Ecto neural progenitor cell (in vitro differentiated cells): ENCODE measurements at places on chromosomes 5 and 9.

- DNase-seq = no peak
Measured at GRCh38 chr9:69922646-69923045, 102.0 kb downstream of the CFAP95 start.

- DNase-seq = no peak
Measured at GRCh38 chr5:123520677-123521247, 8.8 kb downstream of the CSNK1G3 start.

DNA sequence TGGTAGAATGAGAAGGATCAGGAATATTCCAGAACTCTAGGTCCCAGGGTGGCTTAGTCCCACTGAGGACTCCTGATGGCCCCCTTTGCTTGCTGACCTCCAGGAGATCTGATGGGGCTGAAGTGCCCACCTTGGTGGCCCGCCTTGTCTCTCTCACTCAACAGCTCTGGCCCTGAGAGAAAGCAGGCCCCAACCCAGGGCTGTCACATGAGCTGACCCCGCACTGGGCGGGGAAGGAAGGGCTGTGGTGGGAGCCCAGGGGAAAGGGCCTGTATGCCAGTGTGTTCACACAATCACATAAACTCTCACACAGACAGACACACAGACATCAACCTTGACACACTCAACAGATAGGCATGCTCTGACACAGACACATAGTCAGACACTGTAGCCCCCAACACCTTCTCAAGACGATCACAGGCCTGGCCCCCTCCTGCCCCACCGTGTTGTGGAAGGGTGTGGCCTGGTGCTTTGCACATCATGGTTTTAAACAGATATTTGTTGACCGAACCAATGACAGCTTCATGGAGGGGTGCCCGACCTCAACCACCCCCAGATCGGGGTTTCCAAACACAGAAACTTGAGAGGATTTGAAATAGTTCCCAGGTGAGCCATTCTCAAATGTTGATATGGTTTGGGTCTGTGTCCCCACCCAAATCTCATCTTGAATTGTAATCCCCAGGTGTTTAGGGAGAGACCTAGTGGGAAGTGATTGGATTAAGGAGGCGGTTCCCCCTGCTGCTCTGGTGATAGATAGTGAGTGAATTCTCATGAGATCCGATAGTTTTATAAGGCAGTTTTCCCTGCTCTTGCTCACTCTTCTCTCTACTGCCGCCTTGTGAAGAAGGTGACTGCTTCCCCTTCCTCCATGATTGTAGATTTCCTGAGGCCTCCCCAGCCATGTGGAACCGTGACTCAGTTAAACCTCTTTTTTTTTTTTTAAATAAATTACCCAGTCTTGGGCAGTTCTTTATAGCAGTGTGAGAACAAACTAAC is 48.5 kb upstream of the HAND1 start:
- no peak for DNase-seq

DNA sequence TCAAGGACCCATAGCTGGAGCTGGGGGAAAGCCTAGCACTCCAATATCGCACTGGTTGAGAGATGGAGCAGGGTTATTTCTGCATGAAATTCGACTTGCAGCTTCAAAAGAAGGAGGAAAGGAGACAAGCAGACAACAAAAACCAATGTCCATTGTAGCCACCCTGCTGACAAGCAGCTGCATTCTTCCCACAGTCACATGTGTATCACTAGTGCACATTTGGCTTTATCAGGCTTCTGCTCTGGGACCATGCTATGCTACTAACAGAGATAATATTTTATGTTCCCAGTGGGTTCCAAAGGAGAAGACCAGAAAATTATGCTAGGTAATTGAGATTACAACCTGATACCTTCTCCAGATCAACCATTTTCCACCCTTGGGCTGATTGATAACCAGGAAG is 59.7 kb downstream of the MFAP3 start:
- no peak for DNase-seq

DNA sequence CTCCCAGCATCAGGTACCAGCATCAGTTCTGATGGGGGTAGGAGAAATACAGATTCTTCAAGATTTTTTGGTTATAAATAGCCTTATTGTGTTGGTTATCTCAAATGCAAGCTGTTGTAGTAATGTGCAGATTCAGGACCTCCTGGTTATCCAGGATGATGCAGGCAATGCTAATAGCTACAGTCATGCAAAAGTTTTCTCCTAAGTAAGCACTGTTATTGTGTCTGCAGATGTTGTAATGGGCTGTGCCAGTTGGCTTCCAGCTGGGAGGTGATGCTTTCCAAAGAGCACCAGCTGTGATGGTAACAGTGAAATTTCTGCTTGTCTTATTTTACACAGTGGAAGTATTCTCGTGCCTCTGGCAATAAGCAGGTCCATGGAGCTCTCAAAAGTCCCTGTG is 719.2 kb upstream of the CTNND2 start:
- no peak for DNase-seq

DNA sequence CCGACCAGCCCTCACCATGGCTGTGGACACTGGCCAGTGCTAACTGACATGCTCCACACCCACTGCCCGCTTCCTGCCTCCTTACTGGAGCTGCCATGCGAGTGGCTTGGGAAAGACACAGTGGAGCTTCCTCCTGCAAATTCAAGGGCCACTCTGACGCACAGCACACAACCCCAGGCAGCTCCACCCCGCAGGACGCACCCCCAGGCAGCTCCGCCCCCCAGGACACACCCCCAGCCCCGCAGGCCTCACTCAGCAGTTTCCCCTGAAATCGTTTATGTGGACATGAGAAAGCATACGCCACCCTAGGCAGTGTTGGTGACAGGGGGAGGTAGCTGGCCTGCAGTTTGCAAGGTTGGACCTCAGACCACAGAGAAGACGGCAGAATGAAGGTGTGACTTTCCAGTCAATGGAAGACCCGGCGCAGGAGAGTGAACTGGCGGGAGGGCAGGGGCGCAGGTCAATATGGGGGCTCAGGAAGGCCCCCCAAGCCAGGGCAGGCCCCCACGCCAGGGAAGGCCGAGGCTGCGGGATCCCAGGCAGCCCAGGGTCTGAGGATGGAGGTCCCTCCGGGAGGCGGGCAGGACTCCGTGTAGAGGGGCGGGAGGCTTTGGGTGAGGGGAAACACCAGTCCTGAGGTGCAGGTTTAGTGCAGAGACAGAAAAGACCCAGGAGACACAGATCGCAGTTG is 21.6 kb downstream of the LPCAT1 start:
- DNase-seq = no peak

GRCh38 chr9:87428659-87429058 is 69.0 kb upstream of the DAPK1 start:
- no peak for DNase-seq

GRCh38 chr5:89946508-89946907 is 463.0 kb downstream of the CETN3 start:
- no peak for DNase-seq

GRCh38 chr5:154541553-154541952 is 63.5 kb upstream of the HAND1 start:
- no peak for DNase-seq

GRCh38 chr5:4089087-4089486 is 493.5 kb downstream of the IRX1 start:
- DNase-seq = no peak

DNA sequence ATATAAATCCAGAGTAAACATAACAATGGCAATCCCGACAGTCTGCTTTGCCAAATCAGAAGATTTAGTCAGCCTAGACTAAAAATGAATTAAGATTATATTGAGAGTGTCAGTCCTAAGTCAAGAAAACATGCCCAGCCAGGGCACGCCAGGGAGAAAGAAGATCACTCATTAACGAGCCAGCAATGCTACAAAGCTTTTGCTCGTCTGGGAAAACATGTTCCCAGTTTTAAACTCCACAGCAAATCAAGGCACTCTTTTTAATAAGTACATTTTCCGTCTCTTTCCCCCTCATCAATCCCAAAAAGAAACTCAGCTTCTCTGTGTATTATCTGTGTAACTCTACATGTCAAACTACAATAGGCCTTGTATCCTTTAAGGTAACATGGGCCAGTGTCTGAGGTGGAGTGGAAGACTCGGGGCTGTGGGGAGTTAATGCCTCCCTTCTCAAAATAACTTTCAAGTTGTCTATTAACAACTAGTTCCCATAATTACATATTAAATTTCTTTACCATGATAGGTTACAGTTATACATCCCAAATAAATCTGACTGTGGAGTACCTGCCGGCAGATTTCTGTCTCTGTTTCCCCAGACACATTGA is 40.9 kb downstream of the NFIB start:
- no peak for DNase-seq

GRCh38 chr5:24621792-24622191 is 23.0 kb downstream of the CDH10 start:
- DNase-seq = no peak

- no peak for DNase-seq
Measured at GRCh38 chr5:156481741-156482140, 154.8 kb downstream of the SGCD start.

GRCh38 chr5:7000310-7000709 is 287.1 kb downstream of the TENT4A start:
- no peak for DNase-seq

DNA sequence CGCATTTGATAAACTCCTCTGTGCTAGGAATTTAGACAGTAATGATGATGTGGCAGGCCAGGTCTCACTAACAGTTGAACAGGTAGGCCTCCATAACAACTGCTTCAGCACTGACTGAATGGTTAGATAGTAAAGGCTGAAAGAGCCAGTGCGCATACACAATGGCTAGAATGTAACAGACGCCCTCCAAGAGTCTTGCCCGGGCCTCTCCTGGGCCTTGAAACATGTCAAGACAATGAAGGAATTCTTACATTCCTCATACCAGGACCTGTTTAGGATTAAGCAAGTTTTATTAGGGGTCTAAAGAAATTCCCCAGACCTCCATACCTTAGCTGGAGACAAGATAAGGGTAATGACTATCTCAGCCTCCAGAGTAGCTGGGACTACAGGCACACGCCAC is 6.7 kb upstream of the BICD2 start:
- no peak for DNase-seq

DNA sequence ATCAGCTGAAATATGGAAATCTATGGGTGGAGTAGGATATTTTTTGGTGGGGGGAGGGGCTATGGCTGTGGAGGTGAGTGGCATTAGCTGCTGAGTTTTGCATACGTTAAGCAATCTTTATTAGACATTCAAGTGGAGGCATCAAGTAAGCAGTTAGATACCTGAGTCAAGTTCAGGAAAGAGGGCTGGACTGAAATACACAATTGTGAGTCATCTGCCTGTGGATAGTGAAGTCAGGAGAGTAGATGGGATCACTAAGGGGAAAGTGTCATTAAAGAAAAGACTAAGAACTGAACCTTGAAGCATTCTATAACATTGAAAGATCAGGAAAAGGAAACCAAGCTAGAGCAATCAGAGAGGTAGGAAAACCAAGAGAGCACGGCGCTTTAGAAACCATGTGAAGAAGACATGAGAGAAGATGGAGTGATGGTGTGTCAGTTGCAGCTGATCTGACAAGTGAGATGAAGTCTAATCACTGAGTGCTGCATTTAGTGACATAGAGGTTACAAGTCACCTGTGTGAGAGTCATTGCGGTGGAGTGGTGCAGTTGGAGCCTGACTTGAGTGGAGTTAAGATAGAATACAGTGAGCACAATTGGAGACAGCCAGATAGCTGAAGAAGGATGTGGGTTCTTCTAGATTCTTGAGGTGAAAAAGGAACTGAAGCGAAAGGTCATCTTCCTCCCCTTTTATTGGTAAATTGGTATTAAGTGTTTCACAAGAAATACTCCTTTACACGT is 88.7 kb downstream of the PIP5K1B start:
- no peak for DNase-seq

- no peak for DNase-seq
Measured at GRCh38 chr9:29822458-29822857, 2249.2 kb upstream of the C9orf72 start.

DNA sequence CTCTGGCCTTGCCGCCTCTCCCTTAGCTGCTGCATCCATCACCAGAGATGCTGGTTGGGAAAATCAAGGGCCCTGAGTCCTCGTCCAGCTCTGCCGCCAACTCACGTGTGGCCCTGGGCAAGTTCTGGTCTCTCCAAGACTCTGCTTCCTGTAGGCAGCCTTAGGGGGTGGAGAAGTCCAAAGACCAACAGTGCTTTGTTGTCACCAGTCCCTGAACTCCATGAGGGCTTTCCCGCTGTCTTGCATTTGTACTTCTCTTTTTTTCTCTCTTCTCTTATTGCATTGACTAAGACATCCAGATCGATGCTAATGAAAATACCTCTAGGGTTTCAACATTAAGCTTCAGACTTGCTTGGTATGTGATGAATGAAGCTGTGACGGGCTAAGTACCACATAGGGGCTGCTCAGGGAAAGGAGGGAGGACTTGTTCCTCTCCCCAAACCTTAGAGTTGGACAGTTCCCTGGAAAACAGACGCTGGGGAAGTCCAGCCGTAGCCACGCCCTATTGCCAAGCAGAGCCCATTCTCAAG is 63.7 kb upstream of the STXBP1 start:
- no peak for DNase-seq

DNA sequence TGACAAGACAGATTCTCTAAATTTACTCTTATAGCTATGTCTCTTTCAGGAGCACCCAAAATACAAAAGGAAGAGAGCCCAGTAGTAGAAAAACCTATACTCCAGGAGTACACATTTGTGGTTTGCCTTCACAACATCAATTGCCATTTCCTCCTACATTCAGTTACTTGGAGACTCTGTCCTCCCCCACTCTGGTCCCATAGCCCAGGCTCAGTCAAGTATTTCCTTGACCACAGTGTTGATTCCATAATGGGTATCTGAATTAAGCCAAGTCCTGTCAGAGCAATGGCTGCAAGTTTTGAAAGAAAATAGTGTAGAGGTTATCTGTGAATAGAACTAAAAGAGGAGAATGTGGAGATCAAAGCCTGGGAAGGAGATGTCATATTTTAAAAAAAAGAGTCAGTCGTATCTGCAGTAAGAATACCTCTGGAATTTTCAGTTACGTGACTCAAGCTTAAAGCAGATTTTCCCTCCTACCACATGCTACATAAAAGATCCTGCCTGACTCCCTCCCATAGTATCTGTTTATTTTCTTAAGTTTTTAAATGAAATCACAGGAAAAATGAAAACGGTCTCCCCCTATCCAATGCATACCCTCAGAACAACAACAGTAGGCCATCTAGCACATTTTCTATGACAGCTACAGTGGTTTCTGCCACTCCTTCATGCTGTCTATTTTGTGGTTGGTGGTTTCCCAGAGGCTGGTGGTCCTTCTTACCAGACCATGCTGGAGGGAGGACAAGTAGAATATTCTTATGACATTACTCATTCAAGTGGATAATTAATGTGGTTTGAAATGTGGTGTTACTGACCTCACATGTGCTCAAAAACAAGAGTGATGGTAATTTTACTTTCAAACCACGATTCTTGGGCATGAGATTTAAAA is 249.7 kb upstream of the TMEM161B start:
- DNase-seq = no peak

GRCh38 chr9:95752129-95752731 is 123.3 kb upstream of the ERCC6L2 start:
- no peak for DNase-seq

- no peak for DNase-seq
Measured at GRCh38 chr9:127514468-127514867, 63.2 kb downstream of the LRSAM1 start.

- no peak for DNase-seq
Measured at GRCh38 chr5:172229904-172230303, 35.9 kb downstream of the EFCAB9 start.

DNA sequence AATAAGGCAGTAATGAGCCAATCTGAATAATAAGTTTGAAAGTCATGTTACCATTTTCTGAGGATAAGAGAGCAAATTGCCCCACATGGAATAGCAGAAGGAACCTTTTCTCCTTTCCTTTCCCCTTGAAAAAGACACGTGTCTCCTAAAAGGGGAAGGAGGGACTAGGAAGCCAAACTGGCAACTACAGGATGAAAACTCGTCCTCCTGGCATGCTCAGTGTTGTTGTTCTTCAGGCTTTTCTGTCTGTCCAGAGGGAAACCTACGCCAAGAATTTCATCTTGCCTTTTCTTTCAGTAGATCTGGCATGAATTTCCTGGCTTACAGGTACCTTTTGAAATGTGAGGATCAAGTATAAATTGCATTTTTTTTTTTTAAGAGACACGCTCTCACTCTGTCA is 355.9 kb upstream of the TLE4 start:
- DNase-seq = no peak
